ELF-1 (cell line): ENCODE measurements at places on chromosomes 2 and 18.
A peak's percentile ranks its signal among the peaks of the same experiment; 100 is the strongest.

GRCh38 chr2:161063946-161064306, 96.3 kb upstream of the TANK start:
- DNase-seq = no peak

GRCh38 chr18:48994044-48994651, 43.4 kb upstream of the SMAD7 start:
- no peak for DNase-seq

GRCh38 chr2:96150791-96151594, 5.8 kb upstream of the DUSP2 start:
- no peak for DNase-seq

GRCh38 chr18:50311650-50312049, 24.2 kb upstream of the CXXC1 start:
- no peak for DNase-seq

DNA sequence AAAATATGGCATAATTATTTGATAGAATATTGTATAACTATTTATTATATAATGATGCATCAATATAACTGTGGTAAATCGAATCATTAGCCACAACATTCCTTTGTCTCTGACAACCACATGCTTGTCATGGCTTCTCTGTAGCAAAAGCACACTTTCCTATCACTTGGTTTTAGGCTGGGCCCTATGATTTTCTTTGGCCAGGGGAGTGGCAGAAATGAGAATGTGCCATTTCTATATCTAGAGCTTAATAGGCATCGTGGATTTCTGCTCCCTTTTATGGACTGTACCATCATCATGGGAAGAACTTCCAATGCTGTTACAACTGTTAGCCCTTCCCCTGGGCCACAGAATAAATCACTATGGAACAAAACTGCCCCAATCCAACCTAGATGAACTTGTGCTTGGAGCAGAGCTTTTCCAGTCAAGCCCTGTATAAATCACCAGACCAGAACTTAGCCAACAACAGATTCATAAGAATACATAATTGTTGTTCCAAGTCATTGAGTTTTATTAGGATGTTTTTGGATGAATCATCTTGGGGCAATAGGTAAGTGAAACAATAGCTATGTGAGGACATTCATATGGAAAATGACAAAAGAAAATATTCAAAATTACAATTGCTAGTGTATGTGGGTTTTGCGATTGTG, 715.8 kb downstream of the ERBB4 start:
- no peak for DNase-seq

- no peak for DNase-seq
These were observed 2.9 kb downstream of the IWS1 start for GRCh38 chr2:127523269-127523939.

GRCh38 chr2:101367508-101367907, 19.8 kb downstream of the CREG2 start:
- DNase-seq = no peak

GRCh38 chr2:162839419-162839818, 852 bp upstream of the KCNH7 start:
- no peak for DNase-seq

DNA sequence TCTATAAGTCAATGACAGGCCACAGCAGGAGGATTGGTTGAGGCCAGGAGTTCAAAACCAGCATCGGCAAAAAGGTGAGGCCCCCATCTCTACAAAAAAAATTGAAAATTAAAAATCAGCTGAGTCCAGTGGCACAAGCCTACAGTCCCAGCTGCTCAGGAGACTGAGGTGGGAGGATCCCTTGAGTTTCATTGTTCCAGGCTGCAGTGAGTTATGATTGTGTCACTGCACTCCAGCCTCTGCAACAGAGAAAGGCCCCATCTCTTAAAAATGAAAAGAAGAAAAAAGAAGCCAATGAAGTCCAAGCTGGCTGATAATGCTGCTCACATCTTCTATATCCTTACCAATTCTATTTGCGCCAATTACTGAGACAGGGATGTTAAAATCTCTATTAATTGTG, 39.1 kb downstream of the MRPS5 start:
- no peak for DNase-seq

DNA sequence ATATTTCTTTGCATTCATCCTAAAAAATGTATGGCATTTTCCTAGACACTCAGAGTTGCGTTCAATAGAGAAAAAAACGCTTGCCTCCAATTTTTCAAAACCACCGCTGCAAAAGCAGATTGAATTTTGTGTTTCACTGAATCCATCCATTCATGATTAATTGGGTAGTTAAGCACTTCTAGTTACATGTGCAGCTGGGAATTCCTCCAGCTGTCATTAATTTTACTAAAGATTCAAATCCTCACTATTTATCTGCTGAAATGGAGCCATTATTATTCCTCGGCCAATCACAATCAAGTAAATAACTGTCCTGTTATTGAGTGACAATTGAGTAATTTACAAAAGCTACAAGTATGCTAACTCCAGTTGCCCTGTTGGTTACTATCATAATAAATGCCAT, 75.8 kb upstream of the ARL5A start:
- DNase-seq = no peak

DNA sequence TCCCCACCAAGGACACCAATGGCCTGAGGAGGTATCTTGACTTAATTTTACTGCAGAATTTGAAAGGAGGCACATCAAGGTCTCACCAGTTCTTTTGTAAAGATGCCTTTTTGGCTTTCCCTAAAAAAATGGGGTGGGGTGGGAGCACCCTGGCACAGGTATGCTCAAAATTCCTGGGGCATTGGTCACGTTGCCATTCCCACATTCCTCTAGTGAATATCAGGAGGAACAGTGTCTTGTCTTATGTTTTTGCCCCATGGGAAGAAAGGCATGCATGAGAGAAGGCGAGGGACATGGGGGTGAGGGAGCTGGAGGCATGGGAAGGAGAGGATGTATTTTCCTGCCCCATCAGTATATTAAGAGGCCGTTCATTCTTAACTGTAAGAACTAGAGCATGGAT, 275.3 kb downstream of the CMPK2 start:
- DNase-seq = no peak

- peak; percentile 24 for DNase-seq
These were observed 83.5 kb upstream of the RAB12 start for GRCh38 chr18:8525692-8526091.

- no peak for DNase-seq
These were observed 75.9 kb downstream of the GTF3C3 start for GRCh38 chr2:196723571-196723970.

DNA sequence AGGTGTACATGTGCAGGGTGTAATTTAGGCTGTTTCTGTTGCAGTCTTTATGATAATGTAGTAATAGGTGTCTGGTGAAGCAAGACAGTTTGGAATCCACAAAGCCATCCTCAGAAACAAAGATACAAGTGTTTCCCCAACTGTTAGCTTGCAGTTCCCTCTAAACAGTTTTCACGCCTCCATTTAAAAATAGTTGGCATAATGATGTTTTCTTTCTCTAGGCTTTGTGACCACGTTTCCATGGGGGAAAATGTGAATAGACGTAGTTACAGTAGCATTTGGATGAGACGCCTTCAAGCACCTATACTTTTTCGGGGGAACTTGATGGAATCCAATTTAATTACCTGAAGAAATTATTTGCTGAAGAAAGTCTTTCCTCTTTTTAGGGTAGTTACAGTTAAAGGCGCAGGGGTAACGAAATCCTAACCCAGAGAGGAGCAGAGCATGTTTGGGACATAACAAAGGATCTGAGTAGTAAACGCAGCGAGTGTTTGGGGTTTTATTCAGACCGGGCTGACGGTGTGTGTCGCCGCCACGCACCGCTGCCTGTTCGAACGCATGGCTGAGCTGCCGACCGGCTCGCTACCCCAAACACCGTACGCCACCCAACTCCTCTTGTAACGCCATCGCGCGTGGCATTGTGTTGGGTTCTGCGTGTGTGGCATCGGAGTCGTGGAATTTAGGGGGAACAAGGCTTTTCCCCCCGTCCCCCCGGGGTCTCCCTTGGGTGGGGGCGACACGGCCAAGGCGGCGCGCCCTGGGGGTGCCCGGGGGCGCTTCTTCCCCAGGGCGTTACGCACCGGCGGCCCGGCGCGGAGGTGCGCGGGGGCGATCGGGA, 681 bp upstream of the NRP2 start:
- peak; percentile 60 for DNase-seq

GRCh38 chr2:199705538-199705937, 145.5 kb downstream of the FTCDNL1 start:
- no peak for DNase-seq

- DNase-seq = no peak
These were observed 153.3 kb upstream of the ITGA6 start for GRCh38 chr2:172273910-172274571.
